ENCODE measurements at places on chromosomes 5 and 9.

GRCh38 chr5:142465476-142465875 is 140.7 kb upstream of the SPRY4 start:
- no peak for DNase-seq

- DNase-seq, result no peak
Observed at GRCh38 chr5:35133186-35133585, 85.4 kb upstream of the AGXT2 start.

DNA sequence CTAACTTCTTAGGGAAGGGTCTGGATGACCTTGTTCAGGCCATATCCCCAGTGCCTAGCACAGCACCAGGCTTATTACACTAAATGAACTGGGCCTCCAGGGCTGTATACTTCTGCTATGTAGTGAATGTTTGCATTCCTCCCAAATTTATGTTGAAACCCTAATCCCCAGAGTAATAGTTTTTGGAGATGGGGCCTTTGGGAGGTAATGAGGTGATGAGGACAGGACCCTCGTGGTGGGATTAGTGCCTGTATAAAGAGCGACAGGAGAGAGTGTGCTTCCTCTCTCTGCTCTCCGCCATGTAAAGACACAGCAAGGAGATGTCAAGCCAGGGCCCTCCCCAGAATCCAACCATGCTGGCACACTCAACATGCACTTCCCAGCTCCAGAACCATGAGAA is 148.3 kb downstream of the SEC61B start:
- DNase-seq, result no peak

DNA sequence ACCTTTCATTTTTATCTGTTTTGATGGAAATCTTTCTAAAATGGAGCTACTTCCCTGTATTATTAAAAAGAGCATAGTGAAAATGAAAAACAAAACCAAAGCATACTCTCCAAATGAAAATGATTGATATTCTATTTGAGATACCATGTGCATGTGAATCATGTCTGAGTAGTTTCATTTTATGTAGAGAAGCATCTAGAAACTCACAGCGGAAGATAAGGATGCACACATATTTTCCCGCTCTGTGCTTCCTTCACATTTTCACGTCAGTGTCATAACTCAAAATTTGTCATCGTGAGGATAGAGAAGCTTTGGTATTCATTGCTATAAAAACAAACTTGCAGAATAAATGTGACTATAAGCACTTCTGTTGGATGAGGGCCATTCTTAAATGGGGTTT is 34.0 kb upstream of the CLINT1 start:
- DNase-seq, result no peak

- DNase-seq, result no peak
Observed at GRCh38 chr5:95365302-95366095, 25.7 kb upstream of the FAM81B start.

- peak; percentile 20 for DNase-seq
Observed at GRCh38 chr5:126070481-126070880, 352.7 kb upstream of the GRAMD2B start.

DNA sequence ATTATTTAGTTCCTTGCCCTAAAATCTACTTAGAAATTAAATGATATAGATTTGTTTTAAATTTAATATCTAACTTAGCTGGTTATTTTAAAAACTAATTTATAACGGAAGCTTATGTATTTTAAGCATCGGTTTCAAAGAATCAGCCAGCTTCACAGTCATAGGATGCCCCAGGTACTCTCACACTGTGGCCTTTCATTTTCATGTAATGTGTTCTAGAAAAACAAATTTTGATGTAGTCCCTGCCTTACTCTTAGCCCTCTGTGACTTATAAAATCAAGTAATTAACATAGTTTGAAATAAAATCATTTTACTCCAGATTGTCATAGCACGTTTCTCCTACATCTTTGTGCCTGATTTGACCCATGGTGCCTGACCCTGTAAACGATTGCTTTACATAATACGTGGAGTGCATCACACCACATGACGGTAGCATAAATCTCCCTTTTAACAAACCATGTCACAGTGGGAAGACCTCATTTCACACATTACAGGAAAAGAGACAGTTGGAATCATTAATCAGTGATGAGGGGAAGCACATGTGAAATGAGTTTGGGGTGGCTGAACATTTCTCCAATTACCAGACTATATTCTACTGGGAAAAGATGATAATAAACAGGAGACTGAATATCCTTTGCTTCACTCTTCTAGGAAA is 731.5 kb upstream of the CDH9 start:
- no peak for DNase-seq

DNA sequence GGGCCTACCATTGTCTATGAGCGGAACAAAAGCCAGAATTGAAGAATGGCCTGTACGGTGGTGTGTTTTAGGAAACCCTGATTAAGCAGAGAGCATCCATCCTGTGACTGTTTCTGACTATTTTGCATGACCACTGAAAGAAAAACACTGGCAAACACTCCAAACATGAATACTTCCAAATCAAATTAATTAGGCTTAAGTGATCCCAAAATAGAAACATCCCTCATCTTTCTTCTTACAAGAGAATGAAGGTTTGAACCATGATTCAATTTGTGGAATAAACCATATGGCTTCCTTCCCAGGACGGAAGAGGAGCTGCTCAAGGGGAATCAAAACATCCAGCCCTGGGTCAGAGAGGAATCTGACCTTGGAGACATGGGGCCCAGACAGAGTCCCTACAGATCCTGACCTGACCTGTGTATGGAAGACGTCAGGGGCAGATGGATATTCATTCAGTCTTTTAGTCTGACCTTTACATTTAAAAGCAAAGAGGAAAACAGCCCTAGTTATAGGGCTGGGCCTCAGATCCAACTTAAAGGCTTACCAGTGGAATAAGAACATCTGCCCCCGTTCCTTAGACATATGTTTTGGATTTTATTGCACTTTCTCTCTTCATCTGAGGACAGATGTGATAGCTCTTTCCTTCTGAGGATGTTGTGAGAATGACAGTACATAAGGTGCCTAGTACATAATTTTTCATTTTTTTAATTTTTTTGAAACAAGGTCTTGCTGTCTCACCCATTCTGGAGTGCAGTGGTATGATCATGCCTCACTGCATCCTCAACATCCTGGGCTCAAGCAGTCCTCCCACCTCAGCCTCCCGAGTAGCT is 17.6 kb upstream of the RECK start:
- DNase-seq, result no peak

- no peak for DNase-seq
Observed at GRCh38 chr9:27495480-27496134, 28.5 kb upstream of the IFNK start.

DNA sequence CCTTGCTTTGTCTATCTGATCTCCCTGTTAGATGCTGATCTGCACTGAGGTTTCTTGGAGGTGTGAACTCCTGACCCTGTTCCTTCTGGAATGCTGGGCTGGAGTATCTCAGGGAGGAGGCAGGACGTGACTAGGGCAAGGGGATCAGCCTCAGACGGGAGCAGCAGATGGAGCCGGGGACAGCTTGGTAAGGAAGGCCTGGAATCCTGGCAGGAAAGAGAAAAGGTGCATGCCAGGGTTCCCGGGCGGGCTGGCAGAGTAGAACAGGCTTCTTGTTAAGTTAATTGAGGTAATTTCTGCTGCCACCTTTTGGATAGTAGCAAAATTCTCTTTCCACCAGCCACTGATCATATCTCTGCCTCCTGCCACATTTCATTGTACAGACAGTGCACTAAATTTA is 180.9 kb downstream of the ZNF462 start:
- no peak for DNase-seq

GRCh38 chr9:29160763-29161353 is 1587.6 kb upstream of the C9orf72 start:
- DNase-seq, result no peak

GRCh38 chr9:33211695-33212393 is 28.1 kb upstream of the SPINK4 start:
- no peak for DNase-seq

DNA sequence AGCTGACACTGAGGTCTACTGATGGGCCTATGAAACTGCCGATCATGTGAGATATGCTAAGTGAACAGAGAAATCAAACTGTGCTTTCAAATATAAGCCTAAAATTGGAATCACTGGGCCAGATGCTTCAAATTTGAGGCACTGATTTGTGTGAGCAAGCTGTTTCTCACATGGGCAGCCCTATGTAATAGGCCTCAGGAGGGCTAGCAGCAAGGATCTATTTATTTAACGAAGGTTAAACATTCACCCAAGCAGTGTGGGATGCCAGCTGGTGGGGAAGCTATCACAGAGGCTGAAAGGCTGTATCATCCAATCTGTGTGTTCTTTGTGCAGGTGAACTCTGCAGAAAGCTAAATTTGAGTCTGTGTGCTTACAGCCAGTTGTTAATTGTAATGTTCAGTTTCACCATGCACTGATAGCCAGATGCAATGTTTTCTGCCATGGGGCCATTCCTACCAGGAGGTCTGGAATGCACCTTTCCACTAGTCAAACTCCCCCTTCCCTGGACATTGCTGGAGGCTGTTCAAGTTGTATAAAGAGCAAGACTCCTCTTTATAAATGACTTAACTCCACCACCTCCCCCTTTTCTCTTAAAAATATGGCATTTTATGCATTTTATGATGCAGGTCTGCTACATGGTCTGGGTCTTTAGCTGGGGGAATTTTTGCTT is 228.9 kb downstream of the SH3GL2 start:
- DNase-seq, result no peak

GRCh38 chr9:94656200-94656599 is 16.9 kb upstream of the FBP1 start:
- no peak for DNase-seq

- peak; percentile 98 for DNase-seq
Observed at GRCh38 chr5:147483961-147484707, 25.7 kb downstream of the DPYSL3 start.

- no peak for DNase-seq
Observed at GRCh38 chr9:495739-496138, 281.1 kb downstream of the DOCK8 start.

DNA sequence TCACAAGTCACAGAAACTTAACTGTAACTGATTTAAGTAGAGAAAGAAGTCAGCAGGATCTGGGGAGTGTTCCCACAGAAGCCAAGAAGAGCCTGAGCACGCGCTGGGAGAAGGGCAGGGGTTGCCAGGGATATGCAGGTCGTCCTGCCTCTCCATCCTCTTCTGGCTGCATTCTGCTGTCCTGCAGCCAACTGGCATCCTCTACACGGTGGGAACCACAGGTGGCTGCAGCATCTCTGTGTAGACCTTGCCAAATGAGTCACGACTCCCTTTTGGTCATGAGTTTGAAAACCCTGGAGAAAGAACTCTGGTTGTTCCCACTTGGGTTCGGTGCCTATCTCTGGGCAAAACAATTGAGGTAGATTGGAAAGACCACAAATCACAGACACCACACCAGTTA is 38.4 kb upstream of the PCA3 start:
- no peak for DNase-seq

DNA sequence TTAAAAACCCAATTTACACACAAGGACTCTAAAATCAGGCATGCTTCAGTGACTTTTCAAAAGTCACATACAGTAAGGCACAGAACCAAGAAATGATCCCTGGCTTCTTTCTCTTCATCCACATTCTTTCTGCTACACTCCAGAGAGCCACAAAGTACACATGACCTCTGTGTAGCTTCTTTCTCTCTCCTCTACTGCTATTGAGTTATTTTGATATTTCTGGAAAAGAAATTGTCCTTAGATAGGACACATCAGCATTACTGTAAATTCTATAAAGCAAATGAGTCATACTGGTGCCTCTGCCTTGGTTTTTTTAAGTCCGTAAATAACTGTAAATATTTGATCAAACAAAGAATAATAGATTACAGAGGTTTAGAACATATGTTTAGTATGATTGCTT is 96.3 kb downstream of the KIAA0825 start:
- no peak for DNase-seq

DNA sequence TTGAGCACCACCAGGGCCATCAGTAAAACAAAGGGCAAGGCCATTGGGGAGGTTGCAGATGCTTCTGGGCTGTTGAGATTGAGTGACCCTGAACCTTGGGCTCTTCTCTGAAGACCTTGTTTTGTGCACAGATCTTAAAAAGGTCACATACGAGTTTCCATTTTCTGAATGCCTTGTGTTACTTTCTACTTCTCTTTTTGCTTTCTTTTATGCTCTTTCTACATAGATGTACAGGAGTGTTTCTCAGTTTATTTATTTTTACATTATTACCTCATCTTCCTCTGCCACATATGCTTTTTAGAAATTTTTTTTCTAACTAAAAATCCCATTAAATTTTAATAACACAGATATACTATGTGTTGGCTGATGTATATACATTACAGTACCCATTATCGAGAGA is at the start of gene IFNA5:
Gene IFNA5, minus strand, starts transcription at position 101 of the 400 bp plus-strand sequence. Its CDS starts 57 bp downstream, at position 44.
- DNase-seq, result no peak

GRCh38 chr9:113786071-113786470 is 90.0 kb upstream of the ZNF618 start:
- DNase-seq, result no peak

DNA sequence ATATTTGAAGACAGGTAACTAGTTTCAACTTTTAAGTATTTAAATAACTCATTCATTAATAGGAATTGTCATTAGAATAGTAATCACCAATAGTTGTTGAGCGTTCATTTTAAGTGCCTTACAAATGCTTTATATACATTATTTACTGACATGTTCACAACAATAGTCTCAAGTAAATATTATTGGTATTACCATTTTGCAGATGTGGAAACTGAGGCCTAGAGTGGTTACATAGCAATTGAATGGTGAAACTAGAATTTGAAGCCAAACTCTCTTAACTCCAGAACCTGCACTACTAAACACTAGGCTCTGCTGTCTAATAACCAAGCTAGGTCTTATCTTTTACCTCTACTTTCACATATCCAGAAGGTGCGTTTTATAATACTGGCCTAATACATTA is 4.8 kb upstream of the HSPA9 start:
- no peak for DNase-seq

- no peak for DNase-seq
Observed at GRCh38 chr9:131436865-131437271, 43.0 kb downstream of the PRRC2B start.

DNA sequence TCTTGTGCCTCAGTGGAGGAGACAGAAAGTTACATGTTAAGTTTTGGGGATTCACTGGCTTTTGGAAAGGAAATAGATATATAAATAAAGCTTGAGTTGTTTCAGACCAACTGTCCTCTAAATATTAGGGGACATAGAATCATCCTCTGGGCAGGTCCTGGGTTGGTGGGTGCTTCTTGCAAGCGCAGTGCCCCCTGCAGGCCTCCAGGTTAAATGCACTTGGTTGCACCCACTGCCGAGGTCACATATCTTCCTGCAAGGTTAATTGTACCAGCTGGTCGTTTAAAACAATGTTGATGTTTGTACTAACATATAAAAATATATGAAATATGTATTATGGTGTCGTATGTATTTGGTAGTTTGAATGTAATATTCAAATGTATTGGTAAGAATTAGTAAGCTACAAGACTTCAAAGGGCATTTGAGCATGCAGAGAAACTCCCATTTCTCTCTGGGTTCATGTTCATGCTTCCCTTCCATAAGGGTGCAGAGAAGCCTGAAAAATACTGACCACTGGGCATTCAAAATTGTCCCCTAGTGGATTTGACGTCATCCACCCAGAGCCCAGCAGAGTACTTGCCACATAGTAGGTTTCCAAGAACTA is 87.0 kb downstream of the ZNF618 start:
- peak; percentile 81 for DNase-seq

DNA sequence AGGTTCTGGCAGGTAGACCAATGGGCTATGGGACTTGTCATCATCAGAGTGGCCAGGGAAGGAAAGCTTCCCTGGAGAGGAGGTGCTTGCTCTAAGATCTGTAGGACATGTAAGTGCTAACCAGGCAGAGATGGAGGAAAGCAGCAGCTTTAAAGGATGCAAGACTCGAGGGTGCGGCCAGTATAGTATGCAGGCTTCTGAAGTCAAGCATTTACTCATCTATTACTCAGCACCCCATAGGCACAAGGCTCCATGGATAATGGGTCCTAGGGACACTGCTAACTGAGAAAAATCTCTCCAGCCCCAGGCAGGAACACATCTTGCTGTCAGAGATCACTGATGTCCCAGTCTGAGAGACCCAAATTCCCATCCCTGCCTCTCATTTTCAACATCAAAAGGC is 49.7 kb downstream of the WWC1 start:
- DNase-seq, result no peak
